ENCODE measurements at places on chromosomes 11 and 22.

DNA sequence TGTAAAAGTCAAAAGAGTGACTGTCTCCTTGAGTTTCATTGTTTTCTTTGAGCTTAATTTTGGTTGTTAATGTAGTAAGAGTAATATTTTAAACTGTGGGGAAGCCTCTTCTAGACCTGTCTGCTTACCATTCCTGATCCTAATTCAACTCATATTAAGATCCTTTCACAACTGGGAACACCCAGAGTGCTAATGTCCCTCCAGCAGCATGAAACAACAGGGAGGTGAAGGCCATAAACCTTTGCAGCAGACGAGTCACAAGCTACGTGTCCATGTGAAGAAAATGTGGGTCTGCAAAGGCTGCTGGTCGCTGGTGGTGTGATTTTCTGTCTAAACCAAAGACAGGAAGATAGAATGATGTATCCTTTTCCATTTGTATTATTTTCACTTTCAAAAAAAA is 152.5 kb downstream of the ETS1 start:
- no peak for DNase-seq

GRCh38 chr11:32148895-32149294 is 58.0 kb downstream of the RCN1 start:
- no peak for DNase-seq

GRCh38 chr11:107549253-107549953 is 16.1 kb downstream of the ALKBH8 start:
- DNase-seq, result no peak

- DNase-seq, result no peak
These were observed 8.7 kb upstream of the EFCAB6 start for GRCh38 chr22:43820651-43821305.

DNA sequence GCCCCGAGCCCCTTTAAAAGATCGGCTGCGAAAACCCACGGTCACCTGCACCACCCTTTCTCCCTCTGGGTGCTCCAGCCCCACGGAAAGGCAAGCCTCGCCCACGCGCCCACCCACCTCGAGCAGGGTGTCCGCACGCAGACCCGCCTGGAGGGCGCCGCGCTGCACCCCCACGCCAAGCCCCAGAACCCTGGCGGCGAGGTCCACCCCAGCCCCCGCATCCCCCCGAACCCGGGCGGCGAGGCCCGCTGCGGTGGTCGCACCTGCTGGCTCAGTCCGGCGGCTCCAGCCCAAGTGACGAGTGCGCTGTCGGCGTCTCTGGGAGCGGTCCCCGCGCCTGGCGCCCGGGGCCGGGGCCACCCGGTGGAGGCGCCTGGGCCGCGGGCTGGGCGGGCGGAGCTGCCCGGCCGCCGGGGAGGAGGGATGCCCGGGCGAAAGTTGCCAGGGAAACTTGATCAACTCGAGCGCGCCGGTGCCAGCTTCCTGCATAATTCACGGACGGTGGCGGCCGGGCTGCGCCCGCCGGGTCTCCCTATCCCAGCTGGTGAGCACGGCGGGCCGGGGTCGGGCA is 1.1 kb downstream of the SHANK2 start:
- no peak for DNase-seq

GRCh38 chr22:22245935-22246525 is 1.4 kb downstream of the VPREB1 start:
- no peak for DNase-seq

GRCh38 chr11:8720868-8721608 is 38.4 kb downstream of the RPL27A start:
- no peak for DNase-seq

DNA sequence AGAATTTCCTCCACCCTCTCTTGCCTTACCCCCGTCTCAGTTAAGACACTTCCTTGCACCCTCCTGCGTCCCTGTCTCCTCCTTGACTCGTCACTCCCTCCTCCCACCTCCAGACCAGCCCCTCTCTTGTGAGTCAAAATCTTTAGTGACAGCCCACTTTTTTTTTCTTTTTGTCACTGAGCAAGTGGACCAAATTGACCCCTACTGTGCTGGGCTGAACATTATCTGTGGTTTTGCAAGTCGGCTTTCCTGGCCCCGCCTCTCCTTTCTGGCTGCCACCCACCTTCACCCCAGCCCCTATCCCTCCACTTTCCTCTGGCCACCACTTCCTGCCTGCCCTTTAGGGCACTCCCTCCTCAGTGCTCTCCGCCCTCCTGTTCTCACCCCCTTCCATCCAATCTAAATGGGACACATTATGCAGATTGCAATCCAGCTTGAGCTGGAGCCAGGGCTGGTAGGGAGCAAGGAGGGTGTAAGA is at the start of gene APLNR:
Gene APLNR (minus strand): TSS at position 47 of the 478 bp plus-strand sequence. CDS start 246 bp downstream, outside the sequence.
- no peak for DNase-seq

GRCh38 chr11:76691655-76692054 is 21.1 kb upstream of the LRRC32 start:
- no peak for DNase-seq
